Activated naive CD4-positive, alpha-beta T cell treated with Interleukin-2 at 50 U/mL for 16 hours (primary cell): ENCODE measurements at places on chromosomes 11 and 22.

DNA sequence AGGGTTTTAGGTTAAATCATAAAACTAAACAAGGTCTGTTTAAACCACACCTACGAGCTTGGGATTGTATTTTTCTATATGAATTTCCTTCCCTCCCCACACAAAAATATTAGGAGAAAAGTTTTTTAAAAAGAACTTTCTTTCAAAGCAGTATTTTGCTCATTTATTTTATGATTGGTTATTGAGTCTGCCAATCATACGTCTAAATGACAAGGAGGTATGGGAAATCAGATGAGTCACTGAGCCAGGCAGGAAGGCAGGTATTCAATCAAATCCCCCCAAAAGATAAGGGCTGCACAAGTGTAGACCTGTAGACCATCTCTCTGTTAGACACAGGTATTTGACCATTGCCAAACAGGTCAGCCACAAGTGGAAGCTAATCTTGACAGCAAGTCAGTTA lies 440.1 kb upstream of the CCDC90B start:
- no peak for DNase-seq

GRCh38 chr11:116540645-116541304 lies 232.0 kb downstream of the BUD13 start:
- DNase-seq: no peak

DNA sequence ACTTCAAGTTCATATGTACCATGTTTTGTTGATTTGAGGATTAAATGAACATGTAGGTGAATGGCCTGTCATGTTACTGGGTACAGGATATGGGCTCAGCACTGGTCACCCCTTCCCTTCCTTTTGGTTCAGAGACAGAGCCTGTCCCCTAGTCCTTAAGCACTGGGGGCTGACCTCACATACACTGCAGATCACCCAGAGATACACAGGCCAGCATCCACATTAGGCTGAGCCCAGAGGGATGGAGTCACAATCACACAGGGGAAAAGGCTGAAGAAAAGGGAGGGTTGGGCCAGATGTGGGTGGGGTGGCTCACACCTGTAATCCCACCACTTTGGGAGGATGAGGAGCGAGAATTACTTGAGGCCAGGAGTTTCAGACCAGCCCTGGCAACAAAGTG lies 62.3 kb downstream of the IGLL5 start:
- DNase-seq: no peak

DNA sequence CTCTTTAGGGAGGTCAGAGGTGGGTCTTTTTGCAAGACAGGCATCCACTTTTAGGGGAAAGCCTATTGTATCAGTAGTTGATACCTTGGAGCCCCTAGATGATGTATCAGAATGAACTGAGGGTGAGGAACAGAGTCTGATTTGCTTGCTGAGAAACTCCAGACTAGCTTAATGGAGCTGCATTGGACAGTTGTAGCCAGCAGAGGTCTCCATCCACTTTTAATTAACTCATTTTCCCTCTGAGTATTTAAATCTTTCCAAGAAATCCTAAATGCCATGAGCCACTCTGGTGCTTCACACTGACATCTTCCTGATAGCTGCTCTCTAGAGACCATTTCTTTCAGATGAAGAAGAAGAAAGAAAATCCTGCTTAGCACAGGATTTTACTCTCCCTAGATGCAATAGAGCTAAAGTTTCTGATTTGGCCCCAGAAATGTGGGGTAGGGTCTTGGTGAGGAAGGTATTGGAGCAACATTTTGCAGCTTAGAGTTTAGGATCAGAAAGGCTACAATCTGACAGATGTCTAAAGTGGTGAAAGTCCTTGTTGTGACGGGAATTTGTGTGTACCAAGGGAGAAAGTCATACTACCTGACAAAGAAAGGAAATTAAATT lies 38.0 kb downstream of the EXT2 start:
- DNase-seq: no peak

- peak; percentile 96 for DNase-seq
Observed at GRCh38 chr22:45309422-45310227, at the start of gene FAM118A. FAM118A (plus strand) TSS chr22:45309934; CDS start chr22:45322380, 12,446 bp downstream.

DNA sequence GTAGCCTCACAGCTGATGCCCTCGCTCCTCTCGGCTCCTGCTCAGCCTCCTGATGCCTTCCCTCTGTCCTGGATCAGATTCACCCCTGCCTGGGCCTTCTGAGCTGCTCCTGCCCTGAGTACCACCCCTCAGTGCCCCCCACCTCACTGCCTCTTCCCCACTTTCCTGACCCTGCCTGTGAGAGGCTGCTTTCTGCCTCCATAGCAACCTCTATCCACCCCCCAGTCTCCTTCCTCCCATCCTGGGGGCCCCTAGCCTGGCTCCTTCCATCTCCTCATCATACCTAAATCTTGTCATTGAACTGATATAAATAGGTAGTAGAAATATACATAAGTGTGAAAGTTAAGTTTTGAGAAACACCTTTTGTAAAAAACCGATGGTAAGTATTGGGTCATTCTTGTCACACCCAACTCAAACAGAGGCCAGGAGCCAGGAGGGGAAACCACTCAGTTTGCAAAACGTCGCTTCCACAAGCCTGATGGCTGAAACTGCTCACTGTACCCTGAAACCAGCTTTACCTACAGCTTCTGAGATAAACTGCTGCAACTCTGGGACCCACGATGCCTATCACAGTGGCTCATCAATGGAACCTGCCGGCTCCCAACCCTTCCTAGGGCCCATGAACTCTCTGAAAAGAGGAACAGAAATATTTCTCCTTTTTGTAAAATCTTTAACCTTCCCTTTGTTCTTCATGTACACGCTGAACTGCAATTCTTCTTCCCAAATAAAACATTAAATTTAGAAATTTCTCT lies 4.8 kb upstream of the APOBEC3H start:
- DNase-seq: peak; percentile 50

DNA sequence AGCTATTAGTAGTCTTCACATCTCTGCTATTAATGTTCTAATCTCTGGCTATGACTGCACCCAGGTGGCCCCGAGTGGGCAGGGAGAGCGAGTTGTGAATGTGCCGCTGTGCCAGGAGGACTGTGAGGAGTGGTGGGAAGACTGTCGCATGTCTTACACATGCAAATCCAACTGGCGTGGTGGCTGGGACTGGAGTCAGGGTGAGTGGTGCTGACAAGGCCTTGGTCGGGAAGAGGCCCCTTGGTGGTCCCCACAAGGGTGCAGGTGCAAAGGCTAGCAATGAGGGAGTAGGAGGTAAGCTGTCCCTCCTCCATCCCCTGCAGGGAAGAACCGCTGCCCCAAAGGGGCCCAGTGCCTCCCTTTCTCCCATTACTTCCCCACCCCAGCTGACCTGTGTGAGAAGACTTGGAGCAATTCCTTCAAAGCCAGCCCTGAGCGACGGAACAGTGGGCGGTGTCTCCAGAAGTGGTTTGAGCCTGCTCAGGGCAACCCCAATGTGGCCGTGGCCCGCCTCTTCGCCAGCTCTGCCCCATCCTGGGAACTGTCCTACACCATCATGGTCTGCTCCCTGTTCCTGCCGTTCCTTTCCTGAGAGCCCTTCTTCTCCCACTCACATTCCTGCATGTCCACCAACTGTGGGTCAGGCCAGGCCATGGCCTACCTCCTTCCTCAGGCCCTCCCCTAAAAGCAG lies 2.9 kb downstream of the IZUMO1R start:
- no peak for DNase-seq

DNA sequence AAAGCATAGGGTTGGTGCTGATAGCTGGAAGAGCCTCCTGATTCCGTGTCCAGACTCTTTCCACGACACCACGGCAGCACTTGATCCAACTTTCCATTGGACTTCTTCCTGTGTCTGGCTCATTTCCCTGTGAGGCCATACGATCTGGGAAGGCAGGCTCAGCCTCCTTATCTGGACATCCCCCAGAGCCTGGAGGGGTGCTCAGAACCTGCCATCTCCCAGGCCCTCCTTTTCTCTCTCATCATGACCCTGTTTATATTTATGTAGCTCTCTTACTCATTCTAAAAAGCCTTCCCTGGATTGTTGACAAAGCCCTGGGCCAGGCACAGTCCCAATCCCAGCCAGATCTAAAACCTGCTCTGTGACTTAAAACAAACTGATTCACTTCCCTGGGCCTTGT lies 7.8 kb upstream of the BCL9L start:
- no peak for DNase-seq

DNA sequence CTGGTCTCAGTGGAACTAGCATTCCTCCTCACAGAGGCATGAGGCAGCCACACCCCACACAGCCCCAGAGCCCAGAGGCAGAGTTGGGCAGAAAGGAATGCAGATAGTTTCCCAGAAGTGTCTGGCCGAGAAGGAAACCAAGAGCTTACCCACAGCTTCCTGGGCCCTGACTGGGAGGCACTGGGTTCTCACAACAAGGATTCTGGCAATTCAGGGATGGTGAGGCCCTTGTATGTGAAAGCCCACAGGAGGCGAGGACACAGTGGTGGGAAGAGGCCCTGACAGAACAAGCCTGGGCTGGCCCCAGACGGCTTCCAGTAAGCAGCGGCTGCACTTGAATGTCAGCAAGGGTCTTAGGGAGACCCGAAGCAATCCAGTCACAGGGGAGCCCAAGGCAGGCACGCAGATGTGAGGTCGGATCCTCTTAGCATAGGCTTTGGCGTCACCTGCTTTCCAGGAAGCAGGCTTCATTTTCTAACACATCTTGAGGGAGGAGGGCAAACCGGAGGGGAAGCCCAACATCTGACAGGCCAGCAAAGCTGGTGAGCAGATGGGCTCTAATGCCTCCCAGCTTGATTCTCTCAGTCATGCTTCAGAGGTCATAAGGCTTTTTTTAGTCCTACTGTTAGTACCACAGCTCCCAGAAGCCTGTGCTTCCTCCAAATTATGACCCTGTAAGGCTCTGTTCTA lies 78.3 kb upstream of the AKIP1 start:
- DNase-seq: no peak

GRCh38 chr11:100810146-100810545 lies 123.1 kb downstream of the ARHGAP42 start:
- DNase-seq: no peak

GRCh38 chr22:36377022-36377631 lies 10.6 kb downstream of the MYH9 start:
- peak; percentile 49 for DNase-seq

- DNase-seq: no peak
Observed at GRCh38 chr22:23231471-23232093, 51.3 kb downstream of the BCR start.

DNA sequence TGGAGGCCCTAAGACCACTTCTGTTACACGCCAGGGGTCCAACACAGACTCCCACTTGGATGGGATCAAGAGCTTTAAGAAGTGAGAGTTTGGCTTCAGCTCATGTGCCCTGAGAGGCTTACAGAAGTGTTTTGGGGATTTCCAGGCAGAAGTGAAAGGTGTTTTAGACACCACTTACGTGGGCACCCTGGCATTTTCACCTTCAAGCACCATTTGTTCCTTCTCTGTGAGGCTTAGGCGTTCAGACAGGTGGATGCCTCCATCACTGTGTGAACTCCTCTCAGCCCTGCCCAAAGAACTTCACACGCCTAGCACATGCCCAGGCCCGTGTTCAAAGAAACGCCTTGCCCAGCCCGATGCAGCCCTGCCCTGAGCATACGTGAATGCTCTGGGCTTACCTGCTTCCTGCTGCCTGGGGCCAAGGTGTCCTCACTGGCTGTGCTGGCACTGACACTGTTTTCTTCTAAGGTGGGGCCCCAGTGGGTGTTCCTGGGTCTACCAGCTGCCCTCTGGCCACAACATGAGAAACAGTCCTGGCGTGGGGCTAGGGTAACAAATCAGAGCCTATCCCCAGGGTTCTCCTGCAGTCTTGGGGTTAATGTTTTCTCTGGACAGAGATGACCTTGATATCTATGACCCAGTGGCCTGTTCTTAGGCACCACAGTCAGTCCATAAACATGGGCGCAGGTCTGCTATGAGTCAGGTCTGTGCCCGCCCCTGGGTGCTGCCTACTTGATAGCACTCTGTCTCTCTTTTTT lies 34.0 kb downstream of the AMPD3 start:
- no peak for DNase-seq

DNA sequence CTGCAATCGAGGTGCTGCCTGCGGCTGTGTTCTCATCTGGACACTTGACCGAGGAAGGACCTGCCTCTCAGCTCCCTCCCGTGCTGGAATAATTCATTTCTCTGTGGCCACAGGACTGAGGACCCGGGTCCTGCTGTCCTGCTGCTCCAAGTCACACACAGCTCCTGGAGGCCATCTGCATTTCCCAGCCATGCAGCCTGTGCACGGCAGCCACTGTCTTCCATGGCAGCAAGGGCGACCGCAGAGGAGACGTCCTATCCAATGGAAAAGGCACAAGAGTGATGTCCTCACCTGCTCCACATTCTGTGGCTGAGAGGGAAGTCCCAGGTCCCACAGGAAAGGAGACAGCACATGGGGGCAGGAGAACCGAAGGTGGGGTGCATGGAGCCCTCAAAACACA lies 495.8 kb downstream of the BRD1 start:
- no peak for DNase-seq

DNA sequence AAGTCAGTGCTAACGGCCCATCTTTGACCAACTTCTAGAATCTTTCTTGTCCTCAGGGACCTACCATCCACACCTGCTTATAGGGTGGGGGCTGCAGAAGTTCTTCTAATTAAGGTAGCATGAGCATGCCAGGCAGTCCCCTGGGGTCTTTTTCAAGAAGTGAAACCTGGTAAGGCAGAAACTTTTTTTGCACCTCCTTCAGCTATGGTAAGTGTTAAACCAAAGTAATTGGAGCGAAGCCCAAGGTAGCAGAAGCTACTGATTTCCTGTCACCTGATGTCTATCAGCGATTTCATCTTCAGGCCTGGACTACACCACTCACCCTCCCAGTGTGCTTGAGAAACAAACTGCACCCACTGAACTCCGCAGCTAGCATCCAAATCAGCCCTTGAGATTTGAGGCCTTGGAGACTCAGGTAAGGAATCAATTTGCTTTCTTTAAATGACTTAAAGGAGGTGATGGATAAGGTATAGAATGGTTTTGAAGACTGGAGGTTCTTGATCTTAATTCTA lies at the start of gene MS4A1:
Gene MS4A1 (plus strand): TSS at position 317 of the 512 bp plus-strand sequence. CDS start 6,528 bp downstream, outside the sequence.
- no peak for DNase-seq

DNA sequence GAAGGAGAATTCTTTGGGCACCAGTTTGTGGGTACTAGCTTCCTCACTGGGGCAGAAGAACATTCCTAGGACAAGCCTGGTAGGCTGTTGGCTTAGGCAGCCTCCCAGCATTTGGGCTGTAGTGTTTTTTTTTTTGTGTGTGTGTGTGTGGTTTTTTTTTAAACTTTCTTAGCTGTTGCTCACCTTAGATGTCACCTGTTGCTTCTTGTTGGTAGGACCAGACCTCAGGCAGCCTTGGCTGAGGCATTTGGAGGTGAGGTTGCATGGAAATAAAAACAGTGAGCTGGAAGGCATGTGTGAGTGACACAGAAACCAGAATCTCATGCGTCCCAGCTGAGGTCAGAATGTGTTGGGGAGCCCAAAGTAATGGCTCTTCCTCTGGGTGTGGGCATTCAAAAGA lies 21.3 kb downstream of the AMPD3 start:
- no peak for DNase-seq

DNA sequence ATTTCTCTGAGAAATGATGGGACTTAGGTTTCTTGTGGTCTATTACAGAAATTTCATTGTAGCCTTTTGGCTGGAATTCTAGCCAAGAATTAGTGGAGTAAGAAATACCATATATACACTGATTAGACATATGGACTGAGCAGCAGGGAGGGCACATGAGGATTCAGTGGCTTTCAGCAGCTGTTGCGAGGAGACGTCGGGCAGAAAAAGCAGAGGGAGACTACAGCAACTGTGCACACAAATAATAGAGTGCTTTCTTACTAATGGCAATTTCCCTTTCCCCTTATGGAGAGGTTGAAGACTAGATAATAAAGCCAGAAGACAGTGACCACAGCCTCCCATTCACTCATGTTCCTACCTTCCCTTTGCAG lies 35.4 kb upstream of the CCDC34 start:
- no peak for DNase-seq

GRCh38 chr11:73141309-73142127 lies 600 bp downstream of the FCHSD2 start:
- peak; percentile 61 for DNase-seq
